ENCODE measurements at places on chromosomes 11 and 22. TPM values are rescaled to one million over a fixed set of nuclear protein-coding genes. Genes with fewer than 3 reads are reported as not detected.

DNA sequence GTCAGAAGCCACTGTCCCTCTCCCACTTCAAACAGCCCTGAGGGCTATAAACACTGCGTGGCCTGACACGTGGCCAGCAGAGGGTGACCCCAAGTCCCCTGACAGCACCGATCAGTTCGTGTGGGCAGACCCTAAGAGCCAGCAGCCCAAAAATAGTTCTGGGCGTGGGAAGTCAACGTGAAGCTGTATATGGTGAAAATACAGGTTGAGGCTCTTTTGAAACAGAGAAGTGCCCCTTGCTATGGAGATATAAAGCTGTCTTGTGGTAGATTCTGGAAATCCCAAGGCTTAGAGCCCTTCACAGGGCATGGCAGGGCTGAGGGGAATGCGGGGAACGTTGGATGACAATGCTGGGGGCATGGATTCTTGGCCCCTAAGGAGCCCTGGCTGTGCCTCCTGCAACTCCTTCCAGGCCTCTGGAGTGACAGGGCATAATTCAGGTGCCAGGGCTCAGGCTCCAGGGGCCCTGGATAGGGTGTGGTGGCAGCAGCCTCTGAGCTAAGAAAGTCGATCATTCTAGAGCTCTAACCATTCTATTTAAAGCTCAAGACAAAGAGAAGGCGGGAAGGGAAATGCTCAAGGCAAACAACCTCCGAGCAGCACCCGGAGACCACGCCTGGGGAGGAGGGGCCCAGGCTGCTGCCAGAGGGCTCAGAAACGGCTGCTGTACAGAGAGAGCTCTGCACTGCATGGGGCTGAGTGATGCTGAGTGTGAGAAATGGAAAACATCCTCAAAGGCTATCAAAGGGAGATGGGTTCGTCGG lies 60.4 kb upstream of the CD5 start:
- H3K27me3 ChIP-seq: no peaks in the 10 kb centered on the region
- peak overlapping the region; percentile 92 for H3K27ac ChIP-seq
- no peak overlapping the region for H3K4me3 ChIP-seq
- DNase-seq: peak; percentile 17
- H3K36me3 ChIP-seq: no peaks in the 10 kb centered on the region
- peaks cover 16% of the 10 kb centered on the region for H3K4me1 ChIP-seq

Gene GRM5
- 0.26 TPM for total RNA-seq

DNA sequence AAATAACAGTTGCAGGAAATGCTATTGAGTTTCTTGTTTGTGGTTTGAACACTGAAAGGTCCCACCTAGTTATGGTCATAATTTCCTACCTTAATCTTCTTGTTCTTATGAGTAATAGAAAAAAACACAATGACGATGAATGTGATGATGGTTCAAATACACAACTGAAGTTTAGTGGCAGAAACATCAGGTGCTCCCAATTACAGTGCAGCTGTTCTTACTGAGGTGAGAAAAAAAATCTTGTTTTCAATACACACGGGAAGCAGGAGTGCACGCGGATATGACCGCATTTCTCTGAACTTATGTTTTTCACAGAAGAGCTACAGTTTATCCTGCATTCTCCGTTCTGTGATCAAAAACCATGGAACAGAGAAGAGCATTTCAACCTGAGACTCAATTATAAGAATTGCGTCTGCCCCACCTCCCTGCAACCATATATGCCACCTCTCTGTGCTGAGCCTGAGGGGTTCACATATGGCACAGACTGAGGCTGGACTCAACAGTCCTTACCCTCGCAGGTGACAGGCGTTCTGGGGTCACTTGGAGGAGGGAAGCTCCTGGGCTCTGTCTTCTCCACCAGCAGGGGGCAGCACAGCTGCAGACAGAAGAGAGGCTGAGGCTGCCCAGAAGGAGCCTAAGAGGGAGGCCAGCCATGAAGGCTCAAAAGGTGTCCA lies 99.7 kb upstream of the IGLL5 start:
- no peaks in the 10 kb centered on the region for H3K36me3 ChIP-seq
- no peak overlapping the region for H3K27ac ChIP-seq
- peaks cover 2% of the 10 kb centered on the region for H3K27me3 ChIP-seq
- H3K4me3 ChIP-seq: no peak overlapping the region
- H3K4me1 ChIP-seq: peaks cover 42% of the 10 kb centered on the region
- DNase-seq: peak; percentile 43

Gene GAB4
- not detected for total RNA-seq

DNA sequence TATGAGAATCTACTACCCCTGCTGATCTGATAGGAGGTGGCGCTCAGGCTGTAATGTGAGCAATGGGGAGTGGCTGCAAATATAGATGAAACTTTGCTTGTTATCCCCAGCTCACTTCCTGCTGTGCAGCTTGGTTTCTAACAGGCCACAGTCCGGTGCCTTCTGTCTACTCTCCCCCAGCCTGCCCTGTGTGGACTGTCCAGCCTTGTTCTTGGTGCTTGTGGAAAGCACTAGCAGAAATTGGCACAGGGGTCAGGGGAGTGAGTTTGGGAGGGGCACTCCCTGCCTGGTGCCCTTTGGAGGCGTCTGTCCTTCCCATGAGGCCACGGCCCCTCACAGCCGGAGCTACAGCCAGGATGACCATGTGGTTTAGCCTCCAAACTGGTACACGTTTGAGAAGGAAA lies 14.3 kb downstream of the MOV10L1 start:
- no peak overlapping the region for H3K4me3 ChIP-seq
- no peak overlapping the region for H3K27ac ChIP-seq
- no peaks in the 10 kb centered on the region for H3K4me1 ChIP-seq
- no peak for DNase-seq

Gene ROBO4
- not detected for total RNA-seq

DNA sequence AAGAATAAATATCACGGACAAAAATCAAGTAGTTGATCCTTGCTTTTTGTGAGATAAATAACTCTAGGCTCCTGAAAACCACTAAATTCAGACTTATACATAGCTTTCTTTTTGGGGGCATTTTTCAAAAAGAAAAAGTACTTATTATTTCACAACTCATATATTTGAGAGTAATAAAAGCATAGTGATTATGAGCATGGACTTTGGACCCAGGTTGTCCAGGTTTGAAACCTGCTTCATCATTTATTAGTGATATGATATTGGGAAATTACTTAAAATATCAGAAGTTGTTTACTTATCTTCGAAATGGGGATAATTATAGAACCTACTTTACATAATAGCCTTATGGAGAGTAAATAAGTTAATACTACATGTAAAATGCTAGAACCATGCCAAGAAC lies 17.0 kb upstream of the LDHAL6A start:
- H3K27ac ChIP-seq: no peak overlapping the region
- H3K36me3 ChIP-seq: no peaks in the 10 kb centered on the region
- H3K4me3 ChIP-seq: no peak overlapping the region
- no peaks in the 10 kb centered on the region for H3K27me3 ChIP-seq
- H3K4me1 ChIP-seq: no peaks in the 10 kb centered on the region

Gene KCNA4
- 0.27 TPM for total RNA-seq

GRCh38 chr11:61671527-61671926 lies 8.7 kb upstream of the DAGLA start:
- peaks cover 4% of the 10 kb centered on the region for H3K36me3 ChIP-seq
- H3K4me1 ChIP-seq: peaks cover 44% of the 10 kb centered on the region
- no peaks in the 10 kb centered on the region for H3K27me3 ChIP-seq
- no peak overlapping the region for H3K27ac ChIP-seq
- no peak overlapping the region for H3K4me3 ChIP-seq

Gene NNMT
- 2.4 TPM for total RNA-seq

DNA sequence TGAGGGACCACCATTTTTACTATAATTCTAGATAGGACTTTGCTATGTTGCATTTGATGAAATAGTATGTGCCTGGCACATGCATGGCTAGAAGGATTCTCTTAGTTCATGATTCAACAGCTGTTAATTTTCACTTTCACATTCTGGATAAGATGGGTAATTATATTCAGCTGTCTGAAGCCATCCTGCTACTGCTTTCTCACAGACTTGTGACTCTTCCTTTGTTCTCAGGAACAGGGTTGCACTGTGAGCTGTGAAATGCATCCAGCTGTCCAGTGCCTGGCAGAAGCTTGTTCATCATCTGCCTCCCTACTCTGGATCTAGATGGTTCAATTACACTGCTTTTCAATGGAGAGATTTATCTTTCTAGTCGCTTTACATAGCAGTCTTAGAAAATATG lies 610.1 kb upstream of the ANO5 start:
- H3K4me3 ChIP-seq: no peak overlapping the region
- DNase-seq: no peak
- no peaks in the 10 kb centered on the region for H3K36me3 ChIP-seq
- no peaks in the 10 kb centered on the region for H3K4me1 ChIP-seq
- H3K27ac ChIP-seq: no peak overlapping the region
- peaks cover 4% of the 10 kb centered on the region for H3K27me3 ChIP-seq

Gene AQP11
- total RNA-seq: 2.2 TPM

Gene TSGA10IP
- not detected for total RNA-seq

DNA sequence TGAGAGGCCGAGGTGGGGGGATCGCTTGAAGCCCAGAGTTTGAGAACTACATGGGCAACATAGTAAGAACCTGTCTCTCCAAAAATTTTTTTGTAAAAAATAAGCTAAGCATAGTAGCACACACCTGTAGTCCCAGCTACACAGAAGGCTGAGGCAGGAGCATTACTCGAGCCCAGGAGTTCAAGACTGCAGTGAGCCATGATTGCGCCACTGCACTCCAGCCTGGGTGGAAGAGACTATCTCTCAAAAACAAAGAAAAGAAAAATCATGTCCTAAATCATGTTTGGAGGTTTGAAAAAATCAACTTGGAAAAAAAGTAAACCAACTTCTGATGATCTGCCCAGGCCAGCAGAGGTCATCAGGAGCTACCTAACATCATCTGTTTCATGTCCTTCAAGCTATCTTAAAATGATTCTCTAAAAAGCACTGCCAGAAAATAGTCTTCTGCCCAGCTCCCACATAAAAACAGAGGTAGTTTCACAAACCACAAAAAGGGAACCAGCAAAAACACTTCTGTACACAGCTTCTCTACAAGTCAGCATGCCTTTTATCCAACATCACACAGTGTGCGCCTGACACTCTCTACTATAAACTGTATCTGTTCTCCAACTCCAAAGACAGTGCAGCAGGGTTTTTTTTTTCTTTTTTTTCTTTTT lies 165.0 kb downstream of the SOX6 start:
- peak overlapping the region; percentile 28 for H3K27ac ChIP-seq
- peaks cover 37% of the 10 kb centered on the region for H3K4me1 ChIP-seq
- H3K4me3 ChIP-seq: no peak overlapping the region
- no peak for DNase-seq
- H3K27me3 ChIP-seq: peaks cover 3% of the 10 kb centered on the region

Gene MMP8
- not detected for total RNA-seq

DNA sequence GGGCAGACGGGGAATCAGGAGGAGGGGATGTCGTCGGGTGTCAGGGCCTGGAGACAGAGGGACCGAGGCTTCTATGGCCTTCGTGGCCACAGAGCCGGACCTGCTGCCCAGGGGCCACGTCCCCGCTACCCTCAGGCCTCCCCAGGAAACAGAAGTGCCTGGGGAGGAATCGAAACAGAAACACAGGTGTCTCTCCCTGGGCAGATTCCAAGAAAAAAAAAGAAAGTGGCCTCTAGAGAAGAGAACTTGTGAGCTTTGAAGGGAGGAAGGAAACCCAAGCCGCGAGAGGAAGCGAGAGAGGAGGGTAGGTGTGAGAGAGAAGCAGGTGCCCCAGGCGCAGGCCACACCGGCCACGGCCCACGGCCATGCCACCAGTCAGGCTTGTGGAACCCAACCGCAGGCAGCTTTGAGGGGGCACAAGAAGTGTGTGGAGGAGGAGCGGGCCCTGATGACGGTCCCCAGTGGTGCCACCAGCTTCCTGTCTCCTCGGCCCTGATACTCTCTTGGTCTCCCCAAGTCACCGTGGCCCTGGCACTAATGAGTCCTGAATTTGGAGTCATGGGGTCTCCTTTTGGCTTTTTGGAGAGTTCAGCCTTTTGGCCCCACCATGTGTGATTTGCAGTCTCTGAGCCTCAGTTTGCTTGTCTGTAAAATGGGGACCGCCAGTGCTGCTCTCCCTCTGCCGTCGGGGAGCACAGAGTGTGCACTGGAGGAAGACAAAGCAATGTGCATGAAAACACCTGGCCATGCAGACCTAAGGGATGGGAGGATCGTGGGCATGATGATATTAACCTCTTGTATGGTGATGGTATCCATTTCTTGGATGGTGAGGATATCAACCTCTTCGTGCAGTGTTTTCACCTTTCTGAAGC lies 25.2 kb downstream of the LIF start:
- H3K27me3 ChIP-seq: peaks cover 23% of the 10 kb centered on the region
- no peak overlapping the region for H3K27ac ChIP-seq
- no peaks in the 10 kb centered on the region for H3K36me3 ChIP-seq
- DNase-seq: no peak

DNA sequence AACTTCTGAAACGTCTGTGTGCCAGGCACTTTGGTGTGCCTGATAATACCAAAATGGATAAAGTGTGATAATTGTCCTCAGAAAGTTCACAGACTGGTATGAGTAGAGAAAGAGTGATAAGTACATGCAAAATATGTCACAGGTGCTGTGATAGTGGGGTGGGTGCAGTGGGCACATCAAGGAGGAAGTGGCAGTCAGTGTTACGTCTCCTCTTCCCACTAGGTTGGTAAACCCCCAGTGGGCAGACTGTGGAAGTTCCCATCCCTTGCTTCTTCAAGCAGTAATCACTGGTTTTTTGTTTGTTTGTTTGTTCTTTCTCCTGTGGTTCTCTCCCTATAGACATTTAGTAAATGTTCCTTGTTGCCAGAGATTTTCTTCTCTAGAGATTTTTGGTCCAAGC lies 5.4 kb downstream of the RNF121 start:
- peaks cover 2% of the 10 kb centered on the region for H3K36me3 ChIP-seq
- DNase-seq: no peak
- no peaks in the 10 kb centered on the region for H3K27me3 ChIP-seq
- H3K27ac ChIP-seq: no peak overlapping the region

DNA sequence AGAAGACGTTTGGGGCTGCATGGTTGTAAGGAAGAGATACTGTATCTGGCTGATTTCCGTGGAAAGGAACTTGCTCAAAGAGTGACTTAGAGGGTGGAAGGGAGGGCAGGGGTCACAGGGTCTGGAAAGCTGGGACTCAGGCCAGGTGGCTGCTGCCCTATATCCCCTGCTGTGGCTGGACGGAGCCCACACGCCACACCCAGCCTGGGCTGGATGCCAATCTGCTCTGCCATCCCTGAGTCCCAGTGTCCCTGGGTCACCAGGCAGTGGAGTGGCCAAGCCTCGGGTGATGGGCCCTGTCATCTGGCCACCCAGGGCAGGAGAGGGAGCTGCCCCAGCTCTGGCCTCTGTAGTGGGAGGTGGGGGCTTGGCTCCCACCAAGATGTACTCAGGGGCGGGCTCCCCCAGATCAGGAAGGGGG lies 26.5 kb upstream of the KRTAP5-7 start:
- no peak for DNase-seq
- H3K27ac ChIP-seq: no peak overlapping the region
- H3K4me3 ChIP-seq: no peak overlapping the region
- no peaks in the 10 kb centered on the region for H3K27me3 ChIP-seq
- H3K36me3 ChIP-seq: peaks cover 25% of the 10 kb centered on the region
- H3K4me1 ChIP-seq: no peaks in the 10 kb centered on the region

Gene PHETA2
- total RNA-seq: 5.2 TPM

Gene OR2AG1
- total RNA-seq: not detected

- no peak within 1 kb of the TSS for H3K4me3 ChIP-seq
- H3K27me3 ChIP-seq: peaks cover 3% of the 10 kb centered on the region
- H3K27ac ChIP-seq: peak within 1 kb of the TSS; percentile 65
- no peaks in the 10 kb centered on the region for H3K36me3 ChIP-seq
These were observed at the start of gene GSTT4 for GRCh38 chr22:24005201-24005600. Gene GSTT4, minus strand, starts transcription at chr22:24005453. Its CDS starts 97 bp downstream, at chr22:24005356.

GRCh38 chr22:43832393-43833265 lies 20.5 kb upstream of the EFCAB6 start:
- no peaks in the 10 kb centered on the region for H3K27me3 ChIP-seq
- no peak overlapping the region for H3K4me3 ChIP-seq
- H3K36me3 ChIP-seq: peaks cover 3% of the 10 kb centered on the region
- no peaks in the 10 kb centered on the region for H3K4me1 ChIP-seq
- H3K27ac ChIP-seq: no peak overlapping the region
